ENCODE measurements at places on chromosomes 3 and 15. TPM values are rescaled to one million over a fixed set of nuclear protein-coding genes. Genes with fewer than 3 reads are reported as not detected.
A peak's percentile ranks its signal among the peaks of the same experiment; 100 is the strongest.

Gene CAMP
- 4.1 TPM for polyA plus RNA-seq

Gene RTP4
- 1.7 TPM for polyA plus RNA-seq

Gene CKMT1B
- polyA plus RNA-seq: 0.59 TPM

Gene CPNE9
- polyA plus RNA-seq: not detected

Gene GOLGA8S
- polyA plus RNA-seq: 0.66 TPM

Gene SUCNR1
- polyA plus RNA-seq: not detected

DNA sequence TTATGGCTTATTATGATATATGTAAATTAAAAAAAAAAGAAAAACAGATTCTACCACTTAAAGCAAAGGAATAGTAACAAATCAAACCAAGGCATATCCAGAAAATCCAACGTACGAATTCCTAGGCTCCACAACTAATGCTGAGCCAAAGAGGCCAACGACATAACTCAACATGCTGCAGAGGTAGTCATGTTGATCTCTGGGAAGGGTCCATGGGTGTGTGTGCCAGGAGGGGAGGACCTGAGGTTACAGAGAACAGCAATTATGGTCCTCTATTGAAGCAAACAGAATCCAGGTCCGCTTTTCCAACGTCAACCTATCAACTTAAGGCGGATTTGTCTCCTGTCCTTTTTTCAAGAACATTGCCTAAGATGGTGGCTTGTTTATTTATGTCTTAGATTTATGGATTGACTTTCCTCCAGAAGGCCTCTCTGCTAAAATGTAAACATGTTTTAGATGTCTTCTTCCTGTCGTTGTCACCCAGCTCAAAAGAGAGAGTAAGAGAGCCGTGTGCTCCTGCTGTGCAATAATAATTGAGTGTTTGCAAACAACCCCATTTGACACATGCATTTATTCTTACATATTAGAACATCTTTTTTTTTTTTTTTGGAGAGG lies 20.4 kb downstream of the NANOGP8 start:
- no peak for DNase-seq

- DNase-seq: no peak
Observed at GRCh38 chr15:83398626-83399025, 48.5 kb upstream of the SH3GL3 start.

DNA sequence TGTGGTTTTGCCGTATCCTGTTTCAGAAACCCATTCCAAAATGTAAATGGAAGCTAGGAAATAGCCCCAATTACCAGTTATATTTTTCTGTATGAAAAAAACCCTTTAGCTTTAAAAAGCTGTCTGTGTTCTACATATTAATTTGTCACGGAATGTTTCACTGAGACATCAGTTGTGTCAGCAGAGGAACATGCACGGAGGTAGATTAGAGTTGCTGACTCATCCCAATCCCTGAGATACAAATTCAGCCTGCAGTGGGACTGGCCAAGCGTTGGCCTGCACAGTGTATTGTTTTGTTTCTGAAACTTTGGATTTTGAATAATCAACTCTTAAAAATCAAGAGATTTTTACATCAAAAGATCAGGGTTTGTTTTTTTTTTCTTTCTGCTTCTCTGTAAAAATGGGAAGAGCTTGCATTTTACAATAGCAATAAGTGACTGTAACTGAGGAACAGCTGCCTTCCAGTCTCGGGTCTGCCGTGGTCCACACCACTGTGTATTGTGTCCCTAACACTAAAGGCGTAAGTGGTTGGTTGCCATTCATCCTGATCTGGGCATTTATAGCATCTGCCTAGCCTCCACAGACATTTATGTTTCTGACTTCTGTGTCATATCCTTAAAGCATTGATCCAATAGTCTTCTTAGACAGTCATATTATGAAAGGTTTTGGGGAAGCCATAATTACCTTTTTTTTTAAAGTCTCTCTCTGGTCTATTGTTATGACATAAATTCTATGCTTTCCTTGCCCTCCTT lies 218.1 kb downstream of the ADAMTSL3 start:
- DNase-seq: no peak

GRCh38 chr3:155697542-155697941 lies 47.3 kb downstream of the PLCH1 start:
- no peak for DNase-seq

GRCh38 chr3:130787422-130788068 lies 40.9 kb upstream of the PIK3R4 start:
- no peak for DNase-seq

DNA sequence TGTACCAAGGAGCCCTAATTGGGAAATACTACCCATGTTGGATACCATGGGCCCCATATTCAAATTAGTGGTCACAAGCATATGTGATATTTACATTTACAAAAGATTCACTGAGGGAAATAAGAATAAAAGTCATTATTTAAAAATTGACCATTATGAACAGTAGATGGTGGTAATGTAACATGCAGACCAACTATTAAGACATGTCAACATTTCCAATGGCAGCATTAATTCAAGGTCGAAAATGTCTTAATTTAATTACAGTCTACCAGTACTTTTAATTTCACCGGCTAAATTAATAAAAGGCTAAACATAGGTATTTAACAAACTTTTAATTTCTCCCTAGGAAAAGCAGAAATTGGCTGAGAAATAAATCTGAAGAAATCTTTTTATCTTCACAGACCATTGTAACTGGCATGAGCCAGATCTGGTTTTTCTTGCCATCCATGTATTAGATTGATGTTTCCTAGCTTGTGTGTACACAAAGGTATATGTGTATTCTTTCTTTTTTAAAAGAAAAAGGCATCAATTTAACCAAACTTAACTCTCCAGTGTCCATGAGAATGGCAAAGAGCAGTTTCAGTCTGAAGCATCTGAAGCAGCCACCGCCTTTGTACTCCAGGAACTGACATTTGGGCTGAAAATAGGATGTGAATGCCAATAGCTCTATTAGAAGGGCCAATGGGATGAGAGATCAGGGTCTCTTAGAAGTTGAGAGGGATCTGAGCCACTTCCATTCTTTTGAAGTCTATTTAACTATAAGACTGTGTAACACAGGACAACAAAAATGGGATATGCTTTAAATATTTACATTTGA lies 26.6 kb downstream of the NEK11 start:
- no peak for DNase-seq

- DNase-seq: no peak
Observed at GRCh38 chr15:34841262-34841725, 45.9 kb upstream of the ACTC1 start.

DNA sequence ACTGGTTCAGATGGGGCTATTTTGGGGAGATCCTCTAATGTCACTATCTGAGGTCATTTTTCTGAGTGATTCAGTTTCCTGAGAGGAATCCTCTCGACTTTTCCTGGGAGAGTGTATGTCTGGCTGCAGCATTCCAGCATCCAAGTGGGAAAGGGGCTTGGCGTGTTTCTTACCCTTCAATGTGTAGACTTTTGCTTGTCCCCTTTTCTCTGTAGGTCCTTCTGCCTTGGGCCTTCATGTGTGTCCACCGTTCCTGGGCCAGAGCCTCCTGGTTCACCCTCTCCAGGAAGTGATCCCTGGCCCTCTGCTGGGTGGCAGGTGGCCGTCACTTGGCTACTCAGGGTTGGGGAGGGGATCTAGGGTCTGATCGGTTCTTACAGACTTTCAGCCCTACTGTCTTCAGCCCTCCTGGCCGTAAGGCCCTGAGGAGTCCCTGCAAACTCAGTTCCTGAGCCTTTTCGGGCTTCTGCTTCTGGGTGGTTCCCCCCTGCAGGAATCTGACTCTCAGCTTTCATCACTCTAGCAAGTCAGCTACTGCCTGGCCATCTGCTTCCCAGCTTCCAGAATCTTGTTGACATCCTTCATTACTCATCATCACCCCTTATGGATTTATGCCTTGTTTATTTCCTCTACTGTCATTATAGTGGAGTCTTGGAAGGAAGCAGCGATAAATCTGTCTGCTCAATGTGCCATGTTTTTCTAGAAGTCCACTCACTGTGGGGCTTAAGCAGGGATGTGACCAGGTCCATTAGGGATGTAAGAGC lies 36.5 kb downstream of the GOLGA6L10 start:
- DNase-seq: no peak

- no peak for DNase-seq
Observed at GRCh38 chr15:28165791-28166190, 66.7 kb upstream of the OCA2 start.

DNA sequence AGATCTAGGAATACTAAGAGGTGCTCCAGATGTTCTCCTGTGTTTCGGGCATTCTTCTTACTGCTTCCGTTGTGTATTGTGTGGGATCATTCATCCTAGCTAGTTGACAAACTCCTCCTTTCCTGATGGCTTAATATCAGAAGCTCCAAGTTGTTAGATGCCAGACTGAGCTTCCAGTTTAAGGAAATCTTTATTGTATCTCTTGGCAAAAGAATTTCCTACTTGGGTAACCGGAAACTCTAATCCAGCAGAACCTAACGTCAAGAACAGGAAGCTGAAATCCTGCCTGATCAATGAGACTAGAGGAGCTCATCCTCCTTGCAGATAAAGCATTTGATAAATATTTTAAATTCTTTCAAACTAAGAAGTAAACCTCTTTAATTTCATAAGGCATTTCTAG lies 27.7 kb upstream of the MYH15 start:
- no peak for DNase-seq

DNA sequence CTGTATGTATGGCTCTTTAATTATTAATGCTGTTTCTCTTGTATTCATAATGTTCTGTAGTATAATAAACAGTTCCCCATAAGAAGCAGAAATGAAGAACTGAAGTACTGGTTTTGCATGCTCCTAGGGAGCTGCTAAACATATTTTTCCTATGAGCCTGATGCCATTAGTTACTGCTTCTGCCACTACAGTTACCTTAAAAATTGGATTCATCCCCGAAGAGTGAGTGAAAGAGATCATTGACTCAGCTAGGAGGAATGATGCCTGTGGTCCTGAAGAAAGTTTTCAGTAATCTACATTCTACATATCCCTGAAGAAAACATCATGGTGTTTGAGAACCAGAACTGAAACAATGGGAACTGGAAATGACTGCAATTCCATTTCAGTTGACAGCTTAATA lies 37.1 kb upstream of the ST3GAL6 start:
- DNase-seq: no peak

DNA sequence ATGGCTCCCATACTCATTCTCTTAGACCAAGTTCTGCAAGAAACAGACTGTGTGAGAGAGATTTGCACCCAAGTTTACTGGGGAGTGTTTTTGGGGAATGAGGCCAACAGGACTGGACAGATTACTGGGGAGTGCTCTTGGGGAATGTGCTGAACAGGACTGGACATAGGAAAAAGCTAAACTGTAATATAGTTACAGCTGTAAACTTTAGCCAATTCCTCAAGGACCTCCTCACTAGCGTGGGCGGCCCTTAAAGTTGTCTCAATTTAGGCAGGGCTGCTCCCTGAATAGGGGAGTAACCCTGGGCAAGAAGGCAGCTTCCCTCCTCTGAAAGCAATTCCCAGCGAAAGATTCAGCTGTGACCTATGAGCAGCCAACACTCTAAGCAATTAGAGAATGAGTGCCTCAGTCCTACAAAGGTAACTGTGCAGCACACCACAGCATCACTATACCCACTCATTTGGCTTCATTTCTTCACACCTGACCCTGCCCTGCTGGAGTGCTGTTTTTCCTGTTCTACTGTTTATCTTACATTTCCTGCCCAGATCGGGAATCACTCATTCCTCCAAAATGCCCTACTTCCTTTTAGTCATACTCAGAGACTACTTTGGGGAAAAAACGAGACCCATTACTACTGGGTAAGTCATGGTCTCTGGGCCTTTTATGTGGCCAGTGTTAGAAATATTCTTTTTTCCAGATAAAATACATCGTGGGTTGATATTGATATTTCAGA lies 41.3 kb upstream of the TRIM42 start:
- DNase-seq: no peak

- no peak for DNase-seq
Observed at GRCh38 chr15:78103406-78104118, 11.2 kb downstream of the SH2D7 start.

DNA sequence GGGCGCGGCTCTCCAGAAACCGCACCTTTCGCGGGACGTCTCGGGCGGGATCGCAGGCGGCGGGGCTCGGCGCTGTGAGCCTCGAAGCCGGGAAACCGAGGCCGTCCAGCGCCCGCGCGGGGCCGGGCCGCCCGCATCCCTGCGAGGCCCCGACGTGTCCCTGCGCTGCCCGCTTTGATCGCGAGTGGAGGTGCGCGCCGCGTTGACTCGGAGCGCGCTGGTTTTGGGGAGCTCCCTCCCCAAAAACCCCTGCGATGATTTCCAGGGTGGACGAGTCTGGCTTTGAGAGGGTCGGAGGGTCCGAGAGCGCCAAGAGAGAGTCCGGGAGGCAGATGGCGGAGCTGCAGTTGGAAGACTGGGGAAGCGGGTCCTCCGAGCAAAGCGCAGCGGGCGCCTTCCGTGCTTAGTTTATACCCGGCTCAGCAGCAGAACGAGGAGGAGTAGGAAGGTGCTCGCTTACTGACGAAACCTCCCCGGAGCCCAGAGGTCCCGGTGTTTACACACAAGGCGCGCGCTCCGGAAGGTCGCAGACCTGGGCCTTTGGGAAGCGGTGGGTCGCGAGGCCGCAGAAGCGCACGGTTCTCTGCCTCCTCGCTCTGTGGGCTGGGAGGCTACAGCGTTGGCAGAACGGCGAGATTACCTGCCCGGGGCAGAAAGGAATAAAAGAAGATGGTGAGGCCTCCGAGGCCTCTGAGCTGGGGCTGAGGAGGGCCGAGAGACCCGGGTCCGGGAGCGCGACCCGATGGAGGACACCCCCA lies 687 bp downstream of the ALDH1A3 start:
- no peak for DNase-seq

DNA sequence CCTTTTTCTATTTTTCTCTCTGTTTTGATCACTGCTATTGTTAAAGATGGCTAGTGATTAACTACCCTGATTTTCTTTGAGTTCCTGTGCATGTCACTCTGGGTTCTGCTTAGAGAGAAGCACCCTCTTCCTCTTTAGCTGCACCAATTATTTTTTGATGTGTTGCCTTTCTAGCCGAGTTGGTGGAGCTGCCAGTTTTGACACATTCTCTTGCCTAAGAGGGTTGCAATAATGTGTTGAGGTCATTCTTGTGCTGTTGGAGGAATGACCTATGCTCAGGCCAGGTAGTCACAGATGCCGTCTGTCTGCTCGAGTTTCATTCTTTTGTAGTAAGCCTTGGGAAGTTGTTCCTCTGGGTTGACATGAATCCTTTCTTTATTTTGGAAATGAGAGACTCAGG lies 84.6 kb upstream of the DPH6 start:
- DNase-seq: peak; percentile 16

- DNase-seq: peak; percentile 43
Observed at GRCh38 chr3:197001972-197002700, 27.5 kb downstream of the MELTF start.

- no peak for DNase-seq
Observed at GRCh38 chr15:50819344-50819743, 53.8 kb upstream of the SPPL2A start.

DNA sequence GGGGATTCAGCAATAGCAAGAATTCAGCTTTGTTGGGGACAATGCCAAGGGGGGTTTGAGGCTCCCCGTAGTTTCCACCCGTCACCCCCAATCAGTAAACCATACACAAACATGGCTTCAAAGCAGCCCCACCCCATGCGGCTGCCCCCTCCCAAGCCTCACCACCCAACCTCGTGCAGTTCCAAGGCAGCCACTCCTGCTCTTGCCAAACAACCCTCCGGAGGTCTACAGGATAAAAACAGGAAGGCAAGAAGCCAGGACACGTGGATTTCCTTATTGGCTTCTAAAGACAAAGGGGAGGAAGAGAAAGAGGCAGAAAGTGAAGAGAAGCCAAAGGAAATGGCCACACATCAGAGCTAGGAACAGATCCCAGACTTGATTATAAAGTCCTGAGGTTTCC lies 121.1 kb downstream of the SHQ1 start:
- no peak for DNase-seq

Measured in heart right ventricle (tissue), 16 donors.